GM04503 (cell line): ENCODE measurements at places on chromosomes 2 and 18.

GRCh38 chr2:183267148-183267827 lies 143.0 kb downstream of the NUP35 start:
- no peak for DNase-seq

DNA sequence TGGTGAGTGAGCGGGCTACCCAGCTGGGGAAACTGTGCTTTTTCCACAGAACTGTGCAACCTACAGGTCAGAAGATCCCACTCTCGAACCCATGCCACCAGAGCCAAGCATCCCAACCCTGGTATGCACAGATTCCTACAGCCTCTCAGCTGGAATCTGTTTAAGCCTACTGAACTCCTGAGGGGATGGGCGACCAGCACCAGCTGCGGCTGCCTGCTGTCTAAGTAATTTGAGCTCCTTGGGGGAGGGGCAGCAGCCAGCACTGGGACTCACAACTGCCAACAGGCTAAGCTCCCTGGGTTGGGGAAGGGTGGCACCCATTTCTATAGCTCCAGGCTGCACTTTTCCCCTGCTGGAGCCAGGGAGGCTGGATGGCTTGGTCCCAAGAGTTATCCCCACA lies 11.8 kb downstream of the CYP27C1 start:
- no peak for DNase-seq

GRCh38 chr2:44360749-44361329 lies 455 bp downstream of the PREPL start:
- no peak for DNase-seq

DNA sequence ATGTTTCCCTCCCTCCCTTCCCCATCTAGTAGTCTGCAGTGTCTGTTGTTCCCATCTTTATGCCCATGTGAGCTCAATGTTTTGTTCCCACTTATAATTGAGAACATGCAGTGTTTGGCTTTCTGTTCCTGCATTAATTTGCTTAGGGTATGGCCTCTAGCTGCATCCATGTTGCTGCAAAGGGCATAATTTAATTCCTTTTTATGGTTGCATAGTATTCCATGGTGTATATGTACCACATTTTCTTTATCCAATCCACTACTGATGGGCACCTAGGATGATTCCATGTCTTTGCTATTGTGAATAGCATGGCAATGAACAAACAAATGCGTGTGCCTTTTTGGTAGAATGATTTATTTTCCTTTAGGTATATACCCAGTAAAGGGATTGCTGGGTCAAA lies 60.6 kb upstream of the CYP26B1 start:
- no peak for DNase-seq

DNA sequence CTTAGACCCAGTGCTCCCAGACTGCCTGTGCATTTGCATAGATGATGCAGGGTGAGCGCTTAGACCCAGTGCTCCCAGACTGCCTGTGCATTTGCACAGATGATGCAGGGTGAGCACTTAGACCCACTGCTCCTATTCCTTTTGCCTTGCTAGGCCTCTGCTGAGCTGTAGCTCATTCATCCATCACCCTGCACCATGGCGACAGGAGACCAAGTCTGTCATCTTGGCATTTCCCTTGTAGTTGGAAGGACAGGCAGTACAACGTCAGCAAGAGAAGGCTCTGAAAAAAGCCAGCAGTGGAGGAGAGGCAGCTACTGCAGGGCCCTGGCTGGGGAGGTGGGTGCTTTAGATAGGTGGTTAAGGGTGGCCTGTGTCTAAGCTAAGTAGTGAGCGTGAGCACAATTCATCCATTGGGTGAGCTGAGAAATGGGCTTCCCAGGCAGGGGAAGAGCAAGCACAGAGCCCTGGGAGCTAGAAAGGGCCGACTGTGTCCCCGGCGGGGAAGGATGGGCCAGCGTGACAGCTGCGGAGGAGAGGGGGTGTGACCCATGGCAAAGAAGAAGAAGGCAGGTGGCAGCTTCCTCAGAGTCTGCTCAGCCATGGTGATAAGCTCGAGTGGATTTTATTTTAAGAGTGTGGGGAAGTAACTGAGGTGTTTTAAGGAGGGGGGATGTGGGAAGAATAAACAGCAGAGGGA lies 108.8 kb downstream of the LPIN1 start:
- DNase-seq, result no peak

DNA sequence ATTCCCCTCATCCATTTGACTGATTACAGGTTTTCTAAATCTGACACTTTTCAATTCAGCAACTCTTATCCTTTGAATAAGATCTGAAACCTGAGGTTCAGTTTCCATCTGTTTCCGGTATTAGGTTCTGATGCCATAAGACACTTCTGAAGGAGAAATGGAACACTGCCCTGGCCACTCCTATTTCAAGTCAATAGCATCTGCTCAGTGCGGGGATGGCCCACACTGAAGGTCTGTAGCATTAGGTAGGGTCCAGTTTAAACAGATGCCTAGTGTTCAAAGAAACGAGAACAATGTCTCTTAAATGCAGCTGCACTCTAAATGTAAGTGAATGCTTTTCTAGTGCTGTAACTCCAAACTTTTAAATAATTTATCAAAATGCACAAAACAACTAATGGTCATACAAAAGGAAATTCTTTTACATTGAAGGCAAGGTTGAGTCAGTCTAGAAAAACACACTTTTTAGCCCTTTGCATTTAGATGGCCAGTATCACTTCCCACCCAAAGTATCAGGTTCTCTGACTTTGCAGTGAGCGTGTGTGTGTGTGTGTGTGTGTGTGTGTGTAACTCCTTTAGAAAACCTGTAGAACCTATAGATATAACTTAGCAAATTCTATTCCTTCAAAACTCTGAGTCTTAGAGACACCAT lies 78.2 kb downstream of the STK39 start:
- no peak for DNase-seq
